ENCODE measurements at places on chromosomes 2 and 18. TPM values are rescaled to one million over a fixed set of nuclear protein-coding genes. Genes with fewer than 3 reads are reported as not detected.

- no peak for DNase-seq
Observed at GRCh38 chr18:73594749-73595148, 552.9 kb downstream of the FBXO15 start.

- peak; percentile 83 for DNase-seq
Observed at GRCh38 chr18:25299426-25300300, 52.3 kb downstream of the ZNF521 start.

GRCh38 chr2:626491-627339 lies 50.5 kb downstream of the TMEM18 start:
- DNase-seq = no peak

GRCh38 chr2:156481312-156481711 lies 45.1 kb downstream of the GPD2 start:
- peak; percentile 44 for DNase-seq

DNA sequence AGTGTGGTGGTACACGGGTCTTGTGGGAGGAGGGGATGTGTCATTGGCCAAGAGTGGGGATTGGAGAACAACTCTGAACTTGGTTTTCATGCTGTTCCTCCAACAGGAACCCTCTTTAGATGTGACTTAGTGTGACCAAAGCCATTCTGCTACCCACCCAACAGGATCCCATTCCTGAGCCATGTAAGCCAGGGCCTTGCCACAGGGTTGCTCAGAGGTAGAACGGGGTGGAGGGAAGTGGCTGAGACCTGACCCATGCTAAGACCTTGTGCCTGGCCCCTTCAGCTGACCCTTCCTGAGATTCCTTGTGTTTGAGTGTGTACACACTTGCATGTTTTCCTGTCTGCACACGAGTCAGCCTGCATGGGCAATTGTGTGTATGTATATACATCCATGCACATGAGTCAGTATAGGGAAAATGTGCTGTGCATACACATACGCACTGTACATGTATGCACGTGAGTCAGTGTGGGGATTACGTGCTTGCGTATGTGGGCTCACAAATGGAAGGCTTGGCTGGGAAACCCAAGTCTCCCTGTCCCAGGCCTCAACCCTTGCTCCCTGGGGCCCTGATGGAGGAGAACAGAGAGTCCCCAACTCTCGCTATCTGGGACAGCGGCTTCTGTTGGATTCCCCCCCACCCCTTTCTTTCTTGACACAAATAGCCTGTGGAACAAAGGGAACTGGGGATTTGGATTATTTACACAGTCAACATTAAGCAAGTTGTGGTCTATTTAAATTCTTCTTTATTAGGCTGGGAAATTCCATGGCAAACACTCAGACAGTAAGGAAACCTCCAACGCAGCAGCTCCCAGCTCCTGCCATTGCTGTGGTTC lies 339.8 kb downstream of the DYSF start:
- peak; percentile 61 for DNase-seq

Gene NEMP2
- total RNA-seq = 13.7 TPM

DNA sequence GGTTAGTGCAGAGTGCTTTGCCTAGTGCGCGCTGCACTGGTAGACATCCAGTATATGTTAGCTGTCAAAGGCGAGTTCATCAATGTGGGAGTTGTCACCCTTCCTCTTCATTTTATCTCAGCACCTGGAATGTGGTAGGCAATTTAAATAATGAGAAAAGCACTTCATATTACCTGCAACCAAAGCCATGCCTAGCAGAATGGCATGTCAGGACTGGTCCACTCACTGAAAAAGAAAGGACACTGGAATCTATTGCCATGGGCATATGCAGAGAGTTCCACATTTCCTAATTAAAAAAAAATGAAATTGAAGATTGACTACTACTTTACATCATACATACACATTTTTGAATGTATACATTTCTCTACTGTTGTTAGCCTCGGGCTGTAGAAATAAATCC lies 139.6 kb downstream of the PAX3 start:
- DNase-seq = no peak

GRCh38 chr18:3982541-3982940 lies 472.6 kb downstream of the DLGAP1 start:
- peak; percentile 31 for DNase-seq

DNA sequence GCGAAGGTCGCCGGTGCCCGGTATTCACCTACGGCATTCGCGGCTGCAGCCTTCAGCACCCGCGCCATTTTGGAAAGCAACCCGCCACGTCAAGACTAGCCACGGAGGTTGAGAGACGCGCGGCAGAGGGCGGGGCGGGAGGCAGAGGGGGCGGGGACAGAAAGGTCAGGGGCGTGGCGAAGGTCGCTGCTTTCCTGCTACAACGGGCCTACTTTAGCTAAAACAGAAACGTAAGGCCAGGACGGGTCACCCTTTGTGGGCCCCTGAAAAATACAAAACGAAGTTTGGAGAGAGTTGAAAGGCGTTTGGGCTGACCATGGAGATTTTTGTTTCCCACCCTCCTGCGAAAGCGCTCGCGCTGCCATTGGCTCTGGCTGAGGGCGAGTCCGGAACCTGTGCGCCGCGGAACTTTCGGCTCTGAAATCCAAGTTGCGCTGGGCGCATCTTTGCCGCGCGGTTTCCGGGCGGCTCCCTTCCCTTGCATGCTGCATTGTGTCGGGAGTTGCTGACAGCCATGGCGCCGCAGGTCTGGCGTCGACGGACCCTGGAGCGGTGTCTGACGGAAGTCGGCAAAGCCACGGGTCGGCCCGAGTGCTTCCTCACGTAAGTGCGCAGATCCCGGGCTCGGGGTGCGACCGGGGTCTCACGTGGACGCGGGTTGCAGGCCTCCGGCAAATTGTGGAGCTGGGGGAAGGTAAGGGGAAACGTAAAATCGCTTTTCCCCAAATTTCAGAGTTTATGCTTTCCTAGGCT lies at the start of the genes MCEE and MPHOSPH10:
Gene MCEE, minus strand, starts transcription at position 78 of the 753 bp plus-strand sequence. Its CDS starts 10 bp downstream, at position 68.
Gene MPHOSPH10, plus strand, starts transcription at position 483 of the 753 bp plus-strand sequence. Its CDS starts 32 bp downstream, at position 515.
- peak; percentile 85 for DNase-seq

- DNase-seq = peak; percentile 29
Observed at GRCh38 chr2:184596819-184597411, 1.4 kb upstream of the ZNF804A start.

GRCh38 chr18:12694032-12694431 lies 8.5 kb downstream of the CEP76 start:
- DNase-seq = no peak

Gene CCDC141
- total RNA-seq = 3.7 TPM

- DNase-seq = no peak
Observed at GRCh38 chr2:48545244-48545643, 15.3 kb downstream of the STON1 start.

GRCh38 chr2:237125967-237126366 lies 40.3 kb downstream of the COPS8 start:
- DNase-seq = no peak

Gene ZNF521
- 10.6 TPM for total RNA-seq

Gene RSAD2
- 0.06 TPM for total RNA-seq

GRCh38 chr2:70639841-70640436 lies 86.3 kb upstream of the TGFA start:
- DNase-seq = no peak

Gene HEATR5B
- 14.0 TPM for total RNA-seq

GRCh38 chr2:207330912-207331311 lies 165.2 kb upstream of the KLF7 start:
- DNase-seq = peak; percentile 97
